ENCODE measurements at places on chromosomes 2 and 18. TPM values are rescaled to one million over a fixed set of nuclear protein-coding genes. Genes with fewer than 3 reads are reported as not detected.

The NT5C1B gene
- total RNA-seq, result not detected

The LOXHD1 gene
- under 0.01 TPM for total RNA-seq

The BCL2 gene
- 0.64 TPM for total RNA-seq

The AQP4 gene
- total RNA-seq, result not detected

The IL37 gene
- total RNA-seq, result not detected

The ACTG2 gene
- 59.6 TPM for total RNA-seq

The LYPD6B gene
- 3.0 TPM for total RNA-seq

The PLGLB1 gene
- 0.32 TPM for total RNA-seq

The PLEKHB2 gene
- total RNA-seq, result 167 TPM

The ARHGAP15 gene
- total RNA-seq, result 0.43 TPM

The ZNF521 gene
- total RNA-seq, result 11.3 TPM
